ENCODE measurements at places on chromosomes 3 and 15.

- DNase-seq = no peak
These were observed 640.7 kb downstream of the FHIT start for GRCh38 chr3:60610441-60611112.

DNA sequence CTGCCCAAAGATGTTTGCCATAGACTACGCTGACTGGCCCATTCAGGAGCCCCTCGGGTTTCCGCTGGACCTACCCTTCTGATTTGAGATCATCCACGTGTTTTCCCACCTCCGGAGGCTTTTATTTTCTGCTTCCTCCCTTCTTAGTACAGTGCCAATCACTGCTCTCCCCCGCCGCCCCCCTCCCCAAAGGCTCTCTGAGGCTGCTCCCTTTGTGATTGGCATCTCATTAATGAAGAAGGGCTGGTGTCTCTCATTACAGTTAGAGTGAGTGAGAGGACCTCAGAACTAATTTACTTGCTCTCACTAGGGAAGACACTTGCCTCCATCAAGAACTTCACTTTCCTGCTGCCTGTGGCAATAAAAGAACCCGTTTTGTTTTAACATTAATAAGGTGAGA lies 284.7 kb upstream of the ICE2 start:
- no peak for DNase-seq

DNA sequence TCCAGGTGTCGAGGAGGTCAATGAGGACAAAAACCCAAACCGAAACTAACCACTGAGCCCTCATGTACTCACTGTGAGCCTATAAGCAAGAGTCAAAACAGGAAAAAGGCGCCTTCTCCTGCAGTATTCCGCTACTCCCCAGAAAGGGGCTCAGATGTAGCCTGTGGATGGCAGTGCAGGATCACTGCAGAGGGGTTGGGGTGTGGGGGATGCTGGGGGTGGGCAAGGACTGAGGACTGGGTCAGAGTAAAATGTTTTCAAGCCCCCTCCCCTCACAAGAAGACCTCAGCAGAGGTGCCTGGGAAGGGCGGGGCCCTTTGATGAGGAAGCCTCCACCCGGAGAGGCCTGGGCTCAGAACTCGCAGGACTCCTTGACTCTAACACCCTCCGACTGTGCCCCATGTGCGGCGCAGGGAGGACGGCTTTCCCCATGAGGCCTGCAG lies 170.1 kb downstream of the OSBPL10 start:
- no peak for DNase-seq

DNA sequence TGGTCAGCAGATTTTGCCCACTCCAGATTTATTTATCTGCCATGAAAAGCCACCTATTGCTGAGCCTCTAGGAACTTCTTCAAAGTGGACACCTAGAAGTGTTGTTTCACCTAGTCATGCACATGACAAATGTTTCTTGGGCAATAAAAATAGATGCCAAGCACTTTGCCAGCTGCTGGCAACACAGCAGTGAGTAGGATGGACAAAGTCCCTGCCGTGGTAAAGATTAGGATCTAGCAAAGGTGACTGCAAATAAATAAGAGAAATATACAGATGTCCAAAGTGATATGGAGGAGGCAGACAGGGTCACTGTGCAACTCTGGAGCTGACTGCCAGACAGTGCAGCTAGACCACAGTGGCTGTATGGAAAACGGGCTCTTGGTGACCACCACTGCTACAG lies 137.9 kb downstream of the SUCLG2 start:
- DNase-seq = no peak

DNA sequence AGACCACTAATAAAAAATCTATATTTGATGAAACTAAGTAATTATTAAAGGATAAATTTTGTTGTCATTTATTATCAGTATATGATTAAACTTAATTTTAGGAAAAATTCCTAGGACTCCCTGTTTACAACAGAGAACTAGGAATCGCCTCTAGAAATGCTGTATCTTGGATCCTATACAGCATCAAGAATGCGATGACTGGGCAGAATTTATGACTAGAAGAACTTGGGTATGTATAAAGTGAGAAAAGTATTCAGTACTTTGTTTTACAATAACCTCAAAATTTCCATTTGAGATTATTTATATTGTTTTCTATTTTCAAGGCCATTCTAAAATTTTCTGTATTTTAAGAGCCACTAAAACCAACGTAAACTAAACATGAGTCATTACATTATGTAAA lies 82.3 kb upstream of the AGTR1 start:
- no peak for DNase-seq

- DNase-seq = no peak
These were observed 420.4 kb downstream of the ROBO2 start for GRCh38 chr3:77460326-77460725.

DNA sequence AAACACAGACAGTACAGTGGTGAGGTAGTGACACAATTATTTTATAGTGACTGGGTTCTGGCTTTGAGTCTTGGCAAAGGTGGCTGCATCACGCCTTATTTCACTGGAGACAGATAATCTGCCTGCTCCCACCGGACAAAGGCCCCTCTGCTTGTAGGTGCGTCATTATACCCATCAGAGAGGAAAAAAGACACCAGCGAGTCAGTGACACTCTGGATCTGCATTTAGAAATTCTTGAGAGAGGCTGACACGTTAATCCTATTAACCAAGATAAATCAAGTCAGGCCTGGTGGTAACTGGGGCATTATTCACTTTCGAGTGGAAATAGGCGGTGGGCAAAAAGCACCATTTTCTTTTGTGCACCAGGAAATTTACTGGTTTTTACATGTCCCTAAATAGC lies 76.2 kb downstream of the NR2F2 start:
- no peak for DNase-seq

GRCh38 chr3:178718995-178719635 lies 182.9 kb downstream of the KCNMB2 start:
- DNase-seq = no peak

DNA sequence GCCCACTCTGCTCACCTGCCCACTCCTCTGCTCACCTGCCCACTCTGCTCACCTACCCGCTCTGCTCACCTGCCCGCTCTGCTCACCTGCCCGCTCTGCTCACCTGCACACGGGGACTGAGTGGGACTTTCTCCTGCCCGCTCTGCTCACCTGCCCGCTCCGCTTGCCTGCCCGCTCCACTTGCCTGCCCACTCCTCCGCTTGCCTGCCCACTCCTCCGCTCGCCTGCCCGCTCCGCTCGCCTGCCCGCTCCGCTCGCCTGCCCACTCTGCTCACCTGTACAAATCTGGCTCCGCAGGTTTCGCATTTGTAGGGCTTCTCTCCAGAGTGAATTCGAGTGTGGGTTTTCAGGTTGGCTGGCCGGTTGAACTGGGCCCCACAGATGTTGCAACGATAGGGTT lies 20.0 kb downstream of the BCL6 start:
- no peak for DNase-seq

DNA sequence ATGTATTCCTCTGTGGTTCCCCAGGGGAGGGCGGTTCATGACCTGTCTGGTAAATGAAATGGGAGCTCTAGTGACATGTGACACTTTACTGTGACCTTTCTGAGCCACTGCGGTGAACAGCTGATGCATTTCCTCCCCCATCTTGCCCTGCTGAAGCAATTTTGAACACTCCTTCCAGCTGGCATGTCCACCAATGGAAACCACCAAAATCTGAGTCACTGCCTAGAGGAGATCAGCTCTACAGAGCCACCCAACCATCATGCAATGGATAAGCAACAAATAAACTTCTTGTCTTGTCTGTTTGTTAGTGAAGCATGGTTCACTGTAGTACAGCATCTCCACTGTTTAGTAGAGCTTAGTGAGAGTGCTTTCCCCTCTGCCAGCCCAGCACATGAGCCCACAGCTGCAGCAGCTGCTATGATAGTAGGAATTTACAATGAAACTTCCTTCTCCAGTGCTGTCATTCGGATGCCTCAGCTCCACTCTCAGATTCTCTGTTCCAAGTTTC lies 479.4 kb downstream of the NTRK3 start:
- no peak for DNase-seq

DNA sequence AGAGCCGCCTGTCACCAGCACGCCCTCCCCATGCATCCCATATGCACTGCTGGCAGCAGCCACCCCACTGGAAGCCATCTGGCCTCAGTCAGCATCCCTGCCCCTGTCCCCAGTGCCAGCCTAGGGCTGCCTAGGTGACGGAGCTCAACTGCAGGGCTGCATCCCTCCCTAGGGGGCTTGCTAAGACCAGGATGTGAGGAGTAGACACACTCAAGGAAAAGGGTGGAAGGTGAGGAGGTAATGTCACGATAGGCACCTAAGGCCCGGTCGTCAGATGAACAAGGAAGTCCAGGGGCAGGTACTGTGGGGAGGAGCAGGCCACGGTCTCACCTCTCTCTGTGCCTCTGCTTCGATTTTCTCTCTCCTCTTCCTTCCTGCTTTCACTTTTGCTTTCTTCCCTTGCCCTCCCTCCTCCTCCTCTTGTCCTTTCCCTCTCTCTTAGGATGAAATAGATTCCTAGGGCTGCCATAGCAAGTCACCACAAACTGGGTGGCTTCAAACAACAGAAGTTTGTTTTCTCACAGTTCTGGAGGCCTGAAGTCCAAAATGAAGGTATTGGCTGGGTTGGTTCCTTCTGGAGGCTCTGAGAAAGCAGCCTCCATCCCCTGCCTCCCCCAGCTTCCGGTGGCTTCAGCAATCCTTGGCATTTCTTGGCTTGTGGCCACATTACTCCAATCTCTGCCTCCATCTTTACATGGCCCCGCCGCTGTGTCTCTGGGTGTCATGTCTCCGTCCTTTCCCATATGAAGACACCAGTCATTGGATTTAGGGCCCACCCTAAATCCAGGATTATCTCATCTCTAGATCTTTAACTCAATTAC lies 298.3 kb downstream of the SHQ1 start:
- DNase-seq = no peak

Measured in stimulated activated CD4-positive, alpha-beta T cell treated with anti-CD3 and anti-CD28 coated beads, Interleukin-15, amount 100 ng/mL, for 1 hour (primary cell).